HAP-1 (cell line): ENCODE measurements at places on chromosomes 1 and 21.

DNA sequence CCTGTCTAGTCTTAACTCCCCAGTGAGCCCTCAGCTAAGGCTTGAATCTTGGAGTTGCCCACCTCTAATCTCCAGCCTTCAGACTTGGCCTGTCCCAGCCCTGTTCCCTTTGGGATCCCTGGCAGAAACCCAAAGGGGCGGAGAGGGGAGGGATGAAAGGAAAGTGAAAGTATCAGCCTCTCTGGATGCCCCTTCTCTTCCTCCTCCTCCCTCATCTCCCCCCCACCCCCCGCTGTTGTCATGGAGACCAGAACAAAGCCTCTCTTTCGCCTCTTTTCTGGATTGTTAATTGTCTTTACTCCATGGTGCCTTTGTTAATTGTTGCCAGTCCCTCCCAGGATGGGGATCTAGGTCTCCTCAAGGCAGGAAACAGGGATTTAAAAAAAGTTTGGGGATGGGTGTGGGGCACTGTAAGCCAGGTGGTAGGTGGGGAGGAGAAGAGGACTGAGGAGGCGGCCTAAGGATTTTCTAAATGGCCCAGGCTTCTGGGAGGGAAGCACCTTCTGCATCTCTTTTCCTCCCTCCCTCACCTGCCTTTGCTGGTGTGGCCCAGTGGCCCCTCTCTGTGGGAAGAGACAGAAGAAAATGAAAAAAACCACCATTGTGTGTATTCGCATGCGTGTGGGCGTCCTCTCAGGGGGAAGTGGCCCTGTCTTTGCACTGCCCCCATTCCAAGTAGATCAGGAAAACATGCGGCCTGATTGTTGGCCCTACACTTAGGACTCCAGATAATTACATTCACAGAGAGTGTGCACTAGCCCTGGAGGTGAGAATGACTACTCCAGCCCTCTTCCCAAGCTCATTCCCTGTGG is 7.5 kb upstream of the SOX13 start:
- DNase-seq: peak; percentile 89

DNA sequence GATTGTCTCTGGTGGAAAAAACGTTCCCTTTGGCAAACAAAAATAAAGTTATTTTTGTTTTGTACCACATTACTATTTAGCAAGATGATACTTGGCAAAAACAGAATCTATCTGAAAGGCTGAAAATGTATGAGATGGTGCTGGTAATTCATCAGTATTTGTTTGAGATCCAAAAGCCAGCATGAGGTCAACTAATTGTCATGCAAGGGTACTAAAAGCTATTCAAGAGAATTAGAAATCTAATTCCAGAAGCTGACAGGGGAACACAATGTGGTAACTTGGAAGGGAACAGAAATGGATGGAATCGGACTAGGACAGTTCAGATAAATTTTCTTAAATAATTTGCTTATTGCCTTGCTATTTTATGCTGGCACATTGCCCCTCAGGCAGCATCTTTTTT is 263.8 kb downstream of the KCNT2 start:
- DNase-seq: peak; percentile 52

- DNase-seq: no peak
These were observed 150.8 kb downstream of the TGFB2 start for GRCh38 chr1:218495931-218496330.

GRCh38 chr1:93384656-93385055 is 38.9 kb downstream of the DR1 start:
- no peak for DNase-seq

- DNase-seq: no peak
These were observed 65.9 kb upstream of the GADD45A start for GRCh38 chr1:67619080-67619479.

DNA sequence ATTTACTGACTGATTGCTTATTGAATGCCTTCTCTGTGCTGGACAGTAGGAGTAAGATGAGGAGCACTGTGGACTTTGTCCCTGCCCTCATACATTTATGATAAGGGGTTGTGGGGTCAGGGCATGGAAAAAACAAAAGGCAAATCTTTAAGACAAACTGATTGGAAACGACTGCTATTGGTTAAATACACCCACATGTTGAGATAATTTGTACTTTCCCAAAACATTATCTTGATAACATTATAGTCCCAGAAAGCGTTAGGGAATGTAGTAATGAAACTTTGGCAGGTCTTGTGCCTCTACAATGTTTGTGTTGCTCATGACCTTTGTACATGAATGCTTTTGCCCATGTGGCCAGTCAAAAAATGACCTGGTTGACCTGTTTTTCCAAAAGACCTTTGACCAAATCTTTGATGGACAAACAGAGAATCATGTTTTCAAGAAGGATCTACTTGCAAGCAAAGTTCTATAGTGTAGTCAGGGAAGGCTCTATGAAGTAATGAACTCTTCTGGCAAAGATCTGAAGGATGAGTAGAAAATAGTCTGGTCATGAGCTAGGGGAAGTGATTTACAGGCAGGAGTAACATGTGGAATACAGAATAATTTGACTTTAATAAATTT is 50.9 kb downstream of the LEPR start:
- no peak for DNase-seq

GRCh38 chr1:34866762-34867109 is 7.2 kb upstream of the SMIM12 start:
- no peak for DNase-seq

DNA sequence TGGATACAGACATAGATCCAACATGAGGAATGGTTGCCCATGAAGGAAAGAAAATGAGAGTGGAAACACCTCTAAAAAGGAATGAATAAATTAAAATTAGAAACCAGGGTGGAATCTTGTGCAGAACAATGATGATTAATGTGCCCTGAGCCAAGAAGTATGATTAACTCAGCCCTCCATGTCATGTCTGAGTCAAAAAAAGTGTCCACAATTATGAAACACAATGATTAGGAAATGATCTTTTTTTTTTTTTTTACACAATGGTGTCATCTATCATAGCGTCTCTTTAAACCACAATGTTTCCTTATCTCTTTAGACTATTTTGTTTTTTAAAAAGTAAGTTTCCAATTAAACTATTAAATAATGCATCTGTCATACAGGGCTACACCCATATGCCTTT is 78.9 kb upstream of the RAB4A start:
- DNase-seq: no peak
